ENCODE measurements at places on chromosomes 3 and 15.

GRCh38 chr3:55792009-55792408 lies 304.9 kb upstream of the WNT5A start:
- DNase-seq, result no peak

DNA sequence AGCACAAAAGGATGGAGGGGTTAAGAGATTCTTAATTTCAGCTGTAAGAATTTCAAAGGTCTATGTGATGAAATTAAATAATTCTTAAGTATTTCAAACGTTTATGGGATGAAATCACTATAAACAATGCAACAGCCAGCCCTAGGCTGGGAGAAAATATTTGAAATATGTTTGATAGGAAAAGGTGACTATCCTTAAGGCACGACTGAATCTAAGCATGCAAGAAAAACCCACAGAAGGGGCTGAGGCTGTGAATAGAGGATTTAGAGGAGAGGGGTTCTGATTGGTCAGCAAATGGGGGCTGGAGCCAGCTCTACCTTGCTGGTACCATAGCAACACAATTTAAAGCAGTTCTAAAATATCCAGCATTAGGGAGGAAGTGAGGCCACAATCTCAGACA lies 220.8 kb upstream of the ATP10A start:
- DNase-seq, result no peak

DNA sequence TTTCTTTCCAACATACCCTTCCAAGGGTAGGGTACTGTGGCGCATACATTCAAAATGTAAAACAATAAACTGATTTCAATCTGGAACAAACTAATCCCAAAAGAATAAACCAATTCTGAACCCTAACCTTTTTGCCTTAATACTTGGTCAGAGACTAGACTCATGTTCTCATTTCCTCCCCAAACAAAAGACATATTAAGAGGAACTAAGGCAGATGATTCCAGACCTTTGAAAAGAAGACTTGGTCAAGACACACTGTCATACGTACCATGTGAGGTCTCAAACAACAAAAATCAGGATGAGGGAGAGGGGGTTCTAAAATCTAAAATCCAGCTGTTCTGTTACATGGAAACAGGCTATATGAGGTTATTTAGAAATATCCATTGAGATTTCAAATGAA lies 102.1 kb downstream of the RFTN1 start:
- DNase-seq, result no peak

DNA sequence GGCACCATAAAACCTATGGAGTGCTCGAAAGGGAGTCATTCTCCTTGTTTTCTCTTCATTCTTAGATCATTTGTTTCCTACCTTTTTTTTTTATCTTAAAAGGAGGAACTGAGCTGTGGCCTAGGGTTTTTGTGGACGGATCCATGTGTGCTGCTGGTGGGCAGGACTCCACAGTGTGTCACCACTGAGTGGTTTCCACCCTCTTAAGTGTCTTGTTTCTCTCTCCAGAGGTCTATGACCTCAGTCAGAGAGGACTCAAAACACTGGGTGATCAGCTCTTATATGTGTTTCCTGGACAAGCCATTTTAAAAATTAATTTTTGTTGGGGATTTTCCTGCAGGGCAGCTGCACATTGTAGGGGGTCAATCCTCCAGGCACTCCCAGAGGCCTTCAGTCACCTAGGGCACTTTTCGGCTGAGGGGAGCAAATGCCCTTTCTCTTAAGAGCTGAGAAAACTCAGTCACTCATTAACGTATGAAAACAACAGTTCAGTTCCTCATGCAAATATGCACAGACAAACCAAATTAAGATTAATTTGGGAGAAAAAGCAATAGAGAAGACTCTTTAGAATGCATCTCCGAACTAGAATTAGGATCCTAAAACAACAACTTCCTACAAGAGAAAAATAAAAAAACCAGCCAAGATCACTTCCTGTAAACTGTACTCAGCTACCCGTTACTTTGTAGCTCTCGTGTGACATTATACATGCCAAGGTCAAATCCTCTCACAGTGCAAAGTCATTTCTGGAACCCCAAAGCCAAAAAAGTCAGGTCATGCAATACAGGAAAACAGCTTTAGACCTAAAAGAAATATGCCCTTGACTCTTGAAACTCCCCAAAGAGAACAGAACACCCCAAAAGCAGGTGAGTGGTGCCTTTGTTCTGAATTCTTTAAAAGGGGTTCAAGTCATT lies 27.6 kb upstream of the FAM3D start:
- no peak for DNase-seq

- peak; percentile 83 for DNase-seq
Observed at GRCh38 chr3:172094621-172095557, 55.5 kb downstream of the FNDC3B start.

GRCh38 chr15:39497759-39498565 lies 82.9 kb upstream of the THBS1 start:
- no peak for DNase-seq

DNA sequence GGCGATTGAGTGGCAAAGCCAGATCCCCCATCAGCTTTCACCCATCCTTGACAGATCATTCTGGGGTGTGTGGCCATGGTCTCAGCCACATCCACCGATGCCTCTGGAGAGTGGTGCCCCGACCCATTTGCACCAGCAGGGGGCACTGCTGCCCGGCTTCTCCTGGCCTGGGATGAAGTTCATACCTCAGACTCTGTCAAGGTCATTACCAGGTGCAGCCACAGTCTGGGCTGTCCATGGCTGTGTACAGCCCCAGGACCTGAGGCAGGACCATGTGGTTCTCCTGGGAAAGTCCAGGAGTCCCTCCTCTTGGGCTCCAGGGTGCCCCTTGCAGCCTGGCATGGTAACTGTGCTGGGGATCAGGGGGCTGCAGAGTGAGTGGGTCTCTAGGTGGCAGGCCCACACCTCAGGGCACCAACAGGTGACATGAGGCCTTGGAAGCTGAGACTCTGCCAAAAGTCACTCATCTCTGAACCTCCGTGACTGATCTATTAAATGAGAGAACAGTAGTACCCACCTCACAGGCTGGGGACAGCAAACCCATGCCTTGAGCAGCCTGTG lies 67.2 kb downstream of the CACNA2D2 start:
- DNase-seq, result peak; percentile 78

- DNase-seq, result no peak
Observed at GRCh38 chr15:59232476-59232875, 25.8 kb downstream of the LDHAL6B start.

Measured in natural killer cell treated with Interleukin-12 subunit alpha and Interleukin-12 subunit beta and Interleukin-15 and Interleukin-18, amount 100 ng/mL, for 72 hours (primary cell).